ENCODE measurements at places on chromosomes 1 and 21.

DNA sequence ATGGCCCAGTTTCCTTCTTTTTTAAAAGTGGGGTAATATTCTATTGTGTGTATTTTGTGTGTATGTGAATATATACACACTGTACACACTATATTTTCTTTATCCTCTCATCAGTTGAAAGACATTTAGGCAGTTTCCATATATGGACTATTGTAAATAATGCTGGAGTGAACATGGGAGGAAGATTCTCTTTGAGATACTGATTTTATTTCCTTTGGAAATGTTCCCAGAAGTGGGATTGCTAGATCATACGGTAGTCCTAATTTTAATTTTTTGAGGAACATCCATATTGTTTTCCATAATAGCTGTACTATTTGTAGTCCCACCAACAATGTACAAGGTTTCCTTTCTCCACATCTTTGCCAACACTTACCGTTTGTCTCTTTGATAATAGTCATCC is 51.0 kb downstream of the F3 start:
- DNase-seq = no peak

DNA sequence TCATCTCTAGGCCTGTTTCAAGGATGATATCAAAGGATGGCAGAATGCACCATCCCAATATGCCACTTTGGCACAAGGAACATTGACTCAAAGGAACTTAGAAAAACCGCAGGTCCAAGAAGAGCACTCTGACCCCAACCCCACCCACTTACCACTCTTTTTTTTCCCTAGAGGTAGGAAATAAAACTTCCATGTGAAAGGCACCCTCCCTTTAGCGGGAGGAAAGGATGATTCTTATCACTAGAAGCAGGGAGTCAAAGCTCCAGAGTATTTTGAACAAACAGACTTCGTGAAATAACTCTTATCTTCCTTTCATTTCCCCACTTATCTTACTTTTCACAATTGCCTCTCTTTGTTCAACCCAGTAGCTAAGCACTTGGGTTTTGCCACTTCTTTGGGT is 22.2 kb downstream of the PSMG1 start:
- DNase-seq = no peak

GRCh38 chr1:54623216-54624007 is at the start of gene FAM151A:
Gene FAM151A, minus strand, starts transcription at chr1:54623525. Its CDS starts 130 bp downstream, at chr1:54623395.
- DNase-seq = no peak

- DNase-seq = peak; percentile 31
Measured at GRCh38 chr1:56922070-56922469, 43.7 kb downstream of the C8B start.

DNA sequence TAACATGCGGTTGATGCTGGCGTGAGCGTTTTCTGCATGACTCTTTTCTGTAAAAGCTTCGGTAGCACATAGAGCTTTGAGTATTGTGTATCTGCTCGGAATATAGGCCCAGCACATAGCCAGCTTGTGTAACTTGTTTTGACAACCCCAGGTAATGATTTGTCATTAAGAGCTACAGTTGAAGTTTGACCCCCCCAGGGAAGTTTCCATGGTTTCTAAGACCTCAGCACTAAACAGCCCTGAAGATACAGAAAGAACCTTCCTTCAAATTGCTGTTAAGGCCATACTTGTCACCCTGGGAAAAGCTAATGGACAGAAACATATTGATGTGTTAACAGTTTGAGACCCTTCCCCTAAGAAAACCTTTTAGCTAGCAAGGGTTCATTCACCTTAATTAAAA is 380.7 kb downstream of the PRDM2 start:
- no peak for DNase-seq

Data from kidney tubule cell (primary cell).